ENCODE measurements at places on chromosomes 11 and 22.

DNA sequence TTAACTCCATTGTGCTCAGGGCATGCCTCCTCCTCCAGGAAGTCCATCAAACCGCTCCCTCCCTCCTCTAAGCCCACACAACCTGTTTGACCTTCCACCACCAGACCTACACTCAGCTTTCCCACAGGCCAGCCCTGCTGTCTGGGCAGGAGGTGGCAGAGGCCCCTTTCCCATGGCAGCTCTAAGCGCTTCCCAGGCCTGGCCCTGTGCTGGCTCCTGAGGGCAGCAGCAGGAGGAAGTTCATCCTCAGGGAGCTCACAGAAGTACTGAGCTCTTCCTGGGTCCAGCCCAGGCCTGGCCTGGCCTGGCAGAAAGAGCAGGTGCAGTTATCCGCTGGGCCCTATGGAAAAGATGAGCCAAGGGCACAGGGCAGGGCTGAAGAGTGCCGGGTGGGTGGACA lies 31.4 kb downstream of the ARAP1 start:
- no peak for DNase-seq

DNA sequence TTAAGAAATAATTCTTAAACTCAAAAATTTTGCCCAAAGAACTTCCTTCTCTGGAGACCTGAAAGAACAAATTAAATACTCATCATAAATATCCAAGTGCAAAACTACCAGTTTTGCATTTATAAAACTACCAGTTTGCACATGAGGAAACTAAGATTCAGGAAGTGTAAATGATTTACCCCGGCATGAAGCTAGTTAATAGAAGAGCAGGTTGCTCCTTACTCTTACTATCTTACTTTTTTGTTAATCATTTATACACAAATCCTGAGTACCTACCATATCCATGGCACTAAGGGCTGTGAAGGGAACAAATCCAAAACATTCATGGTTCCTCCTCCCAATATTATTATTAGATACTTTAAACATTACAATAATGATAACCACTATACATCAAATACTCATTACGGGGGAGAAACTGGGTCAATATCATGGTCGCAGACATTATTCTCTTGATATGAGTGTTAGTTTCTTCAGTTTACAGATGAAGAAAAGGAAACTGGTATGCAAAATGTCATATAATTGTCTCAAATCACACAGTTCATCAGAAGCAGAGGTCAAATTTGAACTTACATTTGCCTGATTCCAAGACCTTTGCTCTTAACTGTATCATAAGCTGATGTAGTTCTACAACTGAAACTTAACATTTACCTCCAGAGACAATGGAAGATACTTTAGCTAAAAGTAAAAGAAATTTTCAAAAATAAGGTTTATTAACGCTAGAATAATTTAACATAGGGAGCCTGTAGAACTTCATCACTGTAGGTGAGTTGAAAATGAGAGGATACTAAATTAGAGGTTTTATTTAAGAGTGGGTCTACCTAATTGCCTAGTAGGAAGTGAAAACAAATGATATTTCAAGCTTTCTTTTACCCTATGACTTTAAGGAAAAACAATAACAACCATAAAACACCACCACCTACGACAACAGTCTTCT lies 74.5 kb downstream of the FAM76B start:
- DNase-seq = no peak

- no peak for DNase-seq
Observed at GRCh38 chr22:30344447-30345200, 12.1 kb downstream of the SF3A1 start.

DNA sequence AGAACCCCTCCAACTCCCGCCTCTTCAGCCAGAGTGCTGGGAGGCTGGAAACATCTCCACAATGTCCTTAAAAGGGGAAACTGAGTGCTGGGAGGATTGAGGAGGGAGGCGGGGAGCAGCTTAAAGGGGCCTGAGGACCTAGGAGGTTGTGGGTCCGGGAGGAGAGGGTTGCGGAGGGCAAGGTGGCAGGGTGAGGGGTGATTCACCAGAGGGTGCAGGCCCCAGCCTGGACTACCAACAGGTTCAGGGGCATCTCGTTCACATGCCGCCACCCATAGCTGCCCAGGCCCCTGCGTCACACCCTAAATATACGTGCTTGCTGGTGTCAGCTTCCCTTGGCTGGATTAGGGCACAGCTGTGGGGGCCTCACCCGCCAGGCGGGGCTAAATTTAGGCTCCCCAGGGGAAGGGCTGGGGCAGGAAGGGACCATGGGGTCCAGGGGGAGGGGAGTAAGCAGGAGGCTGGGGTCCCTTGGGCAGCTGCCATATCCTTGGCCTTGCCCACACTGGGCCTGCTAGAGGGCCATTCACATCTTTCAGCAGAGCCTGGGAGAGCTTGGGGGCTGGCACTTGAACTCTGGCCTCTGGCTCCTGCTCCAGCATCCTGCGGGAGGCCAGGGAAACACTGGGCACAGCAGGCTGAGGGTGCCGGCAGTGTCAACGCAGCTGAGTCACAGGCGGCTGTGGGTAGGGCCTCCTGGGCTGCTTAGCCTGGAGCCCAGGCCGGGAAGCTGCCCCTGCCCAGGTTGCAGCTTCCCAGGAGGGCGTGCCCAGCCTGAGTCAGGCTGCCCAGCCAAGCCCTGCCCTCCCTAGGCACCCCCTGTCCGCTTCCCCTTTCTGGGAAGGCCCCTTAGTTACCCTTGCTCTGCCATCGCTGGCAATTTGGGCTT lies 1.3 kb downstream of the EHBP1L1 start:
- no peak for DNase-seq

GRCh38 chr11:102006835-102007566 lies 40.2 kb upstream of the CFAP300 start:
- DNase-seq = no peak

GRCh38 chr11:134978388-134979088 lies 566.5 kb upstream of the B3GAT1 start:
- no peak for DNase-seq

- DNase-seq = peak; percentile 76
Observed at GRCh38 chr11:129460714-129461113, 85.1 kb downstream of the BARX2 start.

DNA sequence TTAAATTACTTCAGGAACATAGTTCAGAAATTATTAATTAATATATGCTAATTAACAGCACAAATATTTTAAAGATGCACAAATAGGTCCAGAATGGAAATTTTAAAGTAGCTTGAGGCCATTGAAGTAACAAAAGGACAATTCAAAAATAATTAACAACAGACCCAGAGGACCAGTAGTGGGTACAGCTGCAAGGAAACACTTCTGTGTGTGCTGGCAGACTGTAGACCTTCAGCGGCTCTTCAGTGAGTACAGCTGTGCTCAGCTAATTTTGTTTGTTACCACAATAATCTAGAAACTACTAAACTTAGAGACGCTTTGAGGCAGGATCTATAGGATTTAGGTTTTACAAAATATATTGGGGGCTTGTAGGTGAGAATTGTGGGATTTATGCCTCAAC lies 103.8 kb downstream of the GRIA4 start:
- no peak for DNase-seq
